ENCODE measurements at places on chromosomes 1 and 21. TPM values are rescaled to one million over a fixed set of nuclear protein-coding genes. Genes with fewer than 3 reads are reported as not detected.

- H3K4me1 ChIP-seq: no peaks in the 10 kb centered on the region
- H3K27me3 ChIP-seq: no peaks in the 10 kb centered on the region
- DNase-seq: no peak
- peaks cover 7% of the 10 kb centered on the region for H3K36me3 ChIP-seq
Measured at GRCh38 chr21:24316277-24316922, 1290.9 kb downstream of the MRPL39 start.

GRCh38 chr1:212127221-212127620 is 91.7 kb downstream of the DTL start:
- H3K4me1 ChIP-seq: peaks cover 33% of the 10 kb centered on the region
- DNase-seq: peak; percentile 43
- no peak overlapping the region for H3K4me3 ChIP-seq

DNA sequence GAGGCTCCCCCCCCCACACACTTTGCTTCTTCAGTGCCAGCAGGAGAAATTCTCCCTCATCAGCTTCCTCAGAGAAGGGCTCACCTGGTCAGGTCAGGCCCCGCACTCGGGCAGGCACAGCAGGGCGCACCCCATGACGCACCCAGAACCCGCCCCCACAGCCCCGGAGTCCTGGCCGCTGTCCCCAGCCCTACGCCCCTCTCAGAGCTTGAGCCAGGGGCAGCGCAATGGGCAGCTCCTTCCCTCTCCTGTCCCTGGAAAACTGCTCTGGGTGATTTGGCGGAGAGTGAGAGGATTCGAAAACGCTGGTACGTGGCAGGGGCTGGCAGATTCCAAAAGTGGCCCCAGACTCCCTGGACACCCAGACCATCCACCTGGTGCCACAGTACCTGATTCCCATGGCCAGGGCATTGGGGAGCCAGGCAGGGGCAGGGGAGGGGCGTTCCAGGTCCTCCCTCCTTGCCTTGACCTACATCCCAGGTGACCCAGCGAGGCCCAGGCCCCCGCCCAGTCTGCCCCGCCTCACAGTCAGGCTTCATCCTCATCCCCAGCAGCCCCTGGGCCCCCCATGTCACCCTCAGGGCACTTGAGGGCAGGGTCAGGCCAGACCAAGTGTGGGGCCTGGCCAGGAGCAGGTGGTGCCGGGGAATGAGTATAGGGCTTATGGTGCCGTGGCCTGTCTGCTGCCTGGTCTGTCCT is 23.7 kb downstream of the RRP1 start:
- H3K27ac ChIP-seq: no peak overlapping the region
- no peaks in the 10 kb centered on the region for H3K36me3 ChIP-seq
- H3K27me3 ChIP-seq: no peaks in the 10 kb centered on the region

DNA sequence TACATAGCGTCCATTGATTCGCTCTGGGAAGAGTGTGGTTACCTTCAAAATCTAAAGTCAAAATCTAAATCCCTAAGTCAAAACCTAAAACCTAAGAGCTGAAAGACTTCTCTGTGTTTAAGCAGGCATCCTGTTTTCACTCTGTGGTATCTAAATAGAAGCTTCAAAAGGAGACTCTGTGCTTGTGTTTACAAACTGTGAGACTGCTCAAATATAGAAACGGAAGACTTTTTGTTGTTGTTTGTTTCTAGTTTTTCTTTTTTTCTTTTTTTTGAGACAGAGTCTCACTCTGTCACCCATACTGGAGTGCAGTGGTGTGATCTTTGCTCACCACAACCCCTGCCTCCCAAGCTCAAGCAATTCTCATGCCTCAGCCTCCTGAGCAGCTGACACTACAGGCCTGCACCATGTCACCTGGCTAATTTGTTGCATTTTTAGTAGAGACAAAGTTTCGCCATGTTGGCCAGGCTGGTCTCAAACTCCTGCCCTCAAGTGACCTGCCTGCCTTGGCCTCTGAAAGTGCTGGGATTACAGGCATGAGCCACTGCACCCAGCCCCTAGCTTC is 425.9 kb downstream of the SMYD3 start:
- peaks cover 22% of the 10 kb centered on the region for H3K36me3 ChIP-seq
- H3K27me3 ChIP-seq: no peaks in the 10 kb centered on the region
- H3K4me3 ChIP-seq: no peak overlapping the region
- H3K4me1 ChIP-seq: peaks cover 8% of the 10 kb centered on the region
- H3K27ac ChIP-seq: no peak overlapping the region

DNA sequence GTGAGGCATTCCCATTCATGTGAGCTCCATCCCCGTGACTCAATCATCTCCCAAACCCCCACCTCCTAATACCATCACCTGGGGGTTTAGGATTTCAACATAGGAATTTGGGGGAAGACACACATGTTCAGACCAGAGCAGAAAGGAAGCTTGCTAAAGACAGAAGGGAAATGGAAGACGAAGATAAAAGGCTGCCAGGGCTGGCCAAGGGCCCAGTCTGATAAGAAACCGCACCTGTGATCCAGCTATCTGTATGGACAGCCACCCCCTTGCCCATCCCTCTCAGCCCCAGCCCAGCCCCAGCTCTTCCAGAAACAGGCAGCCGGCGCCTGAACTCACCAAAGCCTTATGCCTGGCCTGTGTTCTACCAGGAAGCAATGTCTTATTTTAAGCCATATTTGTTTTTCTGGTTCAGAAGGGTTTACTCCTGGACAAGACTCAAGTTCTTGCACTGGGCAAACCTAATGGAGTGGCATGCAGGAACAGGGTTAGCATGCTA is 198.4 kb upstream of the VAMP3 start:
- H3K27me3 ChIP-seq: no peaks in the 10 kb centered on the region
- no peak for DNase-seq
- no peaks in the 10 kb centered on the region for H3K36me3 ChIP-seq
- no peak overlapping the region for H3K4me3 ChIP-seq
- H3K4me1 ChIP-seq: no peaks in the 10 kb centered on the region
- no peak overlapping the region for H3K27ac ChIP-seq

DNA sequence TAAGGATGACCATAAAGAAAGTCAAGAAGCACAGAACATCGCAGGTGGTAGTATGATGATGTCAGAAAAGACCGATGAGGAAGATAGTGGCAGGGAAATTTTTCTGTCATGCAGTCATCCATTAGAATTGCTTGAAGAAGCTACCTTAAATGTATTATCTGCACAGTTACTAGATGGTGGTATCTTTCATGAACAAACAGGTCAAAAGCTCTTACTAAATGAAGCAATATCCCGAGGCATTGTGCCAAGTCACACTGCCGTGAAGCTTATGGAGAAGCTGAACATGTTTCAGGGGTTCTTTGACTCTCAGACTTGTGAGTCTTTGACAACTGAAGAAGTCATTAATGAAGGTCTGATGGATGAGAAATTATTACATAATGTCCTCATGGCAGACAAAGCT is 128.8 kb downstream of the MACF1 start:
- DNase-seq: no peak
- H3K4me3 ChIP-seq: no peak overlapping the region
- no peaks in the 10 kb centered on the region for H3K4me1 ChIP-seq
- no peak overlapping the region for H3K27ac ChIP-seq

DNA sequence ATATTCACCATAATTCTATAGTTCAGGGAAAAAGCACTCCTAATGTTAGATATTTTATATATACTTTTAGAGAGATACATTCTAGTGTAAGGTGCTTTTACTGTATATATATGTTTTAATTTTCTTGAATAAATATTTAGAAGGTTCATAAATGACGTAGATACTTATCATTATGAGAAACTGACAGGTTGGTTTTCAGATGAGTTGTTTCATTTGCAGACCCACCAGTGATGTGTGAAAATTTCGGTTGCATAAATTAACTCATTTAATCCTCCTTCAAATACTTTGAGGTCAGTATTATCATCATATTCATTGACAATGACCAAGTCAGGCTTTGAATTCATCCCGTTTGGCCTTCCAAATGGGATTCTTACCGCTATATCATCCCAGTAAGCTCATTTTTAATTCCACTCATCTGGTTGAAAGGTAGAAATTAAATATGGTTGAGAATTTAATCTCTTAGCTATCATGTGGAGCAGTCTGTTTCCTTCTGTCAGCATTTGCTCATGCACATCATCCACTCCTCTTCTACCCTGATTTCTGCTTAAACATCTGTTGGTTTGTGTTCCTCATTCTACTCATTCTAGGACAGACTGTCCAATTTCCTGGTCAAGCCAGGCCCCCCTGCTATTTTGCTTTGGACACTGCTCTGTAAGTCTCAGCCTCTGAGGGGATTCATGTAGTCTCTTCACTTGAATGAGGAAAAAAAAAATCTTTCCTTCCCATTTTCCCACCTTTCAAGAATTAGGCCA is 1156.6 kb downstream of the PLA2G4A start:
- H3K4me3 ChIP-seq: no peak overlapping the region
- no peaks in the 10 kb centered on the region for H3K36me3 ChIP-seq
- no peak overlapping the region for H3K27ac ChIP-seq

TCHH gene
- 0.02 TPM for total RNA-seq

DNA sequence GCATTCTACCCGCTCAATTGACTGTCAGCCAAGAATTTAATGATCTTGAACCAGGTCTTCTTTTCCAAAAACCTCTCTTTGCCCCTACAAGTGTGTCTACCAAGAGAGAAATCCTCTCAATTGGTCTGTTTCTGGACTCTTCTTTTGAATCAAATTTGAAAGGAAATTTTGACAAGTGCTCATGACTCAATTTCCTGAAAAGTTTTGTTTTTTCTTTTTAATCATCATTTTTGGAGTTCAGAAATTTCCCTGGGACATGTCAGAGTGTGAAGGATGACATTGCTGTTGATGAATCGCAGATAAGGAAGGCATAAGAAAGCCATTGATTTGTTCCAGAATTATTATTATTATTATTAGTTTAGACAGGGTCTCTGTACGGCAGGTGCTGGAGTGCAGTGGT is 88.2 kb upstream of the AKT3 start:
- no peak overlapping the region for H3K27ac ChIP-seq
- no peak overlapping the region for H3K4me3 ChIP-seq
- no peak for DNase-seq
- peaks cover 5% of the 10 kb centered on the region for H3K4me1 ChIP-seq
- H3K27me3 ChIP-seq: no peaks in the 10 kb centered on the region
- H3K36me3 ChIP-seq: peaks cover 9% of the 10 kb centered on the region

C1QC gene
- total RNA-seq: 0.21 TPM

DNA sequence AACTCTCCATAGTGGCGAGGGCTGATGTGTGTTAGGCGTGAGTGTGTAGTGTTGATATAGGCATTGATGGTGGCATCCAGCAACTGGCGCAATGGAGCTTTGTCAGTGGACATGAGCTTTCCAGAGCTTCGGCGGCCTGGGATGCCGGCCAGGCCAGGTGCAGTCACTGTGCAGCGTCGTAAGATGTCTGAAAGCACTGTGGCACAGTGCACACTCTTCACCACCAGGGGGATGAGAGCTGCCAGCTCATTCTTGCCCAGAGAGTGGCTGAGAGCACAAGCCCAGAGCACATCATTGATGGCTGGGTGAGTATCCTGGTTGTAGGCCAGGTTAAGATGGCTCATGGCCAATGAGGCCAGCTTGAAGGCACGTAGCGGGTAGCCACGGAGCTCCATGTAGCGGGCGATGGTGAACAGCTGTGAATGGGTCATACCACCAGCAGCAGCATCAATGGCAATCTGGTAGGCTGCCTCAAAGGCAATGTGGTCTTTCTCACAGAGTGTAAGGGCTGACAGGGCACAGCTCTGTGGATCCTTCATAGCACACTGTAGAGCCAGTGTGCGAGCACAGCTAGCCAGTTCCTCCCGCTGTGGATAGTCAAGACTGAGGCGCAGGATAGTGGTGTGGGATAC is 6.7 kb downstream of the UROD start:
- H3K4me1 ChIP-seq: peaks cover 3% of the 10 kb centered on the region
- no peak overlapping the region for H3K27ac ChIP-seq
- H3K4me3 ChIP-seq: no peak overlapping the region
- H3K36me3 ChIP-seq: peaks cover 2% of the 10 kb centered on the region

ANKRD34A gene
- total RNA-seq: 0.21 TPM

DNA sequence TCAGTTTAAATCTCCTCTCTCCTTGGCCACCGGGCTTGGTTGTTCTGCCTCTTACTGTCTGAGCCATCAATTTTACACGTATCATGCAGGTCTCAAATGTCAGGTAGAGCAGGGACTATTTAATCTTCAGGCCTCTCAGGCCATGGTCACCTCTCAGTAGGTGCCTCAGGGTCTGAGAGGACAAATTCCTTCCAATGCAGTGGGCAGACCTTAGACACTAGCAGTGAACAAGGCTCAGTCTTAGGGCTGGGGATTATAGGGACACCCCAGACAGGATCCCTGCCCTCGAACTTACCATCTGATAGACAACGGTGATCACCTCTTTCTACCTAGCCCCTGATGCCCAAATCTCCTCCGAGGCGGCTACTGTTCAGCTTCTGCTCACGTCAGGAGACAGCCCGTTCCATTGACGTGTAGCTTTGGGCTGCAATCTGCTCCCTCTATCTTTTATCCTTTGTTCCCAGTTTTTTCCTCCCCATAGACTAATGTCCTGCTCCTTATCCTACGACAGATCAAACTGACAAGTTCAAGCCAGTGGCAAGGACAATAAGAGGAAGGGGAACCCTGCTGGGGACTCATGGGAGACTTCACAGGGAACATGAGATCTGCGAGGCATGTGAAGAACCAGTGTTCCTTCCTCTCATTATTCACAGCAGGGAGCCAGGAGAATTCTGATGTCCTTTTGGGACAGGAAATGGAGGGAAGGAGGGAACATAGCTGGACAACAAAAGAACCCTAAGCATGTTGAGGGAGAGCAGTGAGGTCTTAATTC is 1.4 kb upstream of the MYOG start:
- no peaks in the 10 kb centered on the region for H3K27me3 ChIP-seq
- no peak overlapping the region for H3K4me3 ChIP-seq
- no peak overlapping the region for H3K27ac ChIP-seq
- H3K4me1 ChIP-seq: peaks cover 27% of the 10 kb centered on the region
- H3K36me3 ChIP-seq: no peaks in the 10 kb centered on the region

DNA sequence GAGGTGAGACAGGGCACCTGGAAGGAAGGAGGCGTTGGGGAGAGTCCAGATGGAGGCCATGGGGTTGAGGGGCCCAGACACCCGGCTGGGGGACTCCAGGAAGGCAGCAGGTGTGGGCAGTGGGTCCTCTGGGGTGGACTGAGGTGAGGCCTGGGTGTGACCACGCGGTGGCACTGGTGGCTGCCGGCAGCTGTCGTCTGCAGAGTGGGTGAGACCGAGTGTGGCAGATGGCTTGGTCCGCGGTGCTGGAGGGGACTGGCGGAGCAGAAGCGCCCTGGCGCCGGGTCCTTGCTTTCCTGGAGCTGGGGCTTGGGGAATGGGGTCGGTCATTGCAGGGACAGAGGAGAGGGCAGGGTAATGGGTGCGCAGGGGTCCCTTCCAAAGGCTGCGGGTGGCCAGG is 12.5 kb downstream of the AGRN start:
- peaks cover 24% of the 10 kb centered on the region for H3K27me3 ChIP-seq
- H3K27ac ChIP-seq: no peak overlapping the region
- DNase-seq: peak; percentile 41
- peaks cover 10% of the 10 kb centered on the region for H3K4me1 ChIP-seq
- H3K36me3 ChIP-seq: peaks cover 5% of the 10 kb centered on the region
- H3K4me3 ChIP-seq: peak overlapping the region; percentile 60

- H3K36me3 ChIP-seq: no peaks in the 10 kb centered on the region
- no peak overlapping the region for H3K4me3 ChIP-seq
- H3K27ac ChIP-seq: no peak overlapping the region
- no peaks in the 10 kb centered on the region for H3K27me3 ChIP-seq
- no peak for DNase-seq
Measured at GRCh38 chr21:25409978-25410377, 197.3 kb downstream of the MRPL39 start.

GRCh38 chr1:177914603-177915002 is 55.3 kb downstream of the SEC16B start:
- peaks cover 3% of the 10 kb centered on the region for H3K36me3 ChIP-seq
- H3K27ac ChIP-seq: no peak overlapping the region
- H3K27me3 ChIP-seq: no peaks in the 10 kb centered on the region
- H3K4me3 ChIP-seq: no peak overlapping the region
- DNase-seq: no peak

GRCh38 chr1:69148731-69149130 is 419.0 kb upstream of the LRRC7 start:
- peaks cover 31% of the 10 kb centered on the region for H3K4me1 ChIP-seq
- H3K4me3 ChIP-seq: no peak overlapping the region
- H3K27me3 ChIP-seq: no peaks in the 10 kb centered on the region
- H3K27ac ChIP-seq: no peak overlapping the region
- peaks cover 6% of the 10 kb centered on the region for H3K36me3 ChIP-seq

All from WTC11 (cell line).